ENCODE measurements at places on chromosomes 12 and 14.

- no peak for DNase-seq
Measured at GRCh38 chr12:13719986-13720385, 261.4 kb downstream of the GRIN2B start.

- DNase-seq, result peak; percentile 15
Measured at GRCh38 chr12:120536064-120536791, 2.1 kb downstream of the RNF10 start.

- no peak for DNase-seq
Measured at GRCh38 chr12:119710965-119711551, 43.1 kb downstream of the PRKAB1 start.

DNA sequence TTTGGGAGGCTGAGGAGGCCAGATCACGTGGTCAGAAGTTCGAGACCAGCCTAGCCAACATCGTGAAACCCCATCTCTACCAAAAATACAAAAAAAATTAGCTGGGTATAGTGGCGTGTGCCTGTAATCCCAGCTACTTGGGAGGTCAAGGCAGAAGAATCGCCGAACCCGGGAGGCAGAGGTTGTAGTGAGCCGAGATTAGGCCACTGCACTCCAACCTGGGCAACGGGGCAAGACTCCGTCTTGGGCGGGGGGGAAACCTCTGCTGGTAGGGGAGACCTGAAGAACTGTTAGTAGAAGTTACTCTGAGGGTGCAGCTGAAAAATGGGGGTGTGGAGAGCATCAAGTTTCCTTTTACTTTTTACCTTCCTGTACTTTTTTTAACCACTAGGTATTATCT is 2.2 kb upstream of the LRP1 start:
- no peak for DNase-seq

- DNase-seq, result no peak
Measured at GRCh38 chr14:53226553-53226952, 73.4 kb upstream of the DDHD1 start.

DNA sequence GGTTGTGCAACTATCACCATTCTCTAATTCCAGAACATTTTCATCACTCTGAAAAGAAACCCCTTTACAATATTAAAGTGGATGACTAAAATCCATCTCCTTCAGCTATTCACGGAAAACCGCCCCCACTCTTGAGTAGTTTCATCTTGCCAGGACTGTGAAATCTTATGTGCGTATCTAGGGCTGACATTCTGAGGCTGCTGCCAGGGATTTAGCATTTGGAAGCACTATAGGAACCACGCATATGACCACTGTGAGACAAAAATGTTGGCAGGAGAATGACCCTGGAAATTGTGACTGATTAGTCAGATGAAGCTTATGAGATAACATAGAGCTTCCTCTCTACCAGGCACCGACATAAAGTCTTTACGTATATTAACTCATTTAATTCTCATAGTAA is 305.2 kb upstream of the PDE3A start:
- DNase-seq, result no peak

DNA sequence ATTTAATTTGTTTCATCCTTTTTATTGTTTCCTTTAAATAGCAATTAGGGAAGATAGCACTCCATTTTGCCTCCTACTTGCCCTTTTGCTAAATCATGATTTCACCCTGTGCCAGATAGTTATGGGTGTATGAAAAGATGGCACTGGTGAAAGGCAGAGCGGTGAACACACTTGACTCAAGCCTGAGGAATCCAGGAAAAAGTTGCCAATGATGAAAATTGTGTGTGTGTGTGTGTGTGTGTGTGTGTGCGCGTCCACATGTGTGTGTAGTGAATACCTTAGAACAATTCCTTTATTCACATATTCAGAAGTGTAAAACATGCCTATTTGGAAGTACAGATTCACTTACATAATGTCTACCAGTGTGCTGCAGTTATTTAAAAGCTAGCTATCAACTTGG is 123.8 kb downstream of the PTCSC3 start:
- DNase-seq, result no peak

DNA sequence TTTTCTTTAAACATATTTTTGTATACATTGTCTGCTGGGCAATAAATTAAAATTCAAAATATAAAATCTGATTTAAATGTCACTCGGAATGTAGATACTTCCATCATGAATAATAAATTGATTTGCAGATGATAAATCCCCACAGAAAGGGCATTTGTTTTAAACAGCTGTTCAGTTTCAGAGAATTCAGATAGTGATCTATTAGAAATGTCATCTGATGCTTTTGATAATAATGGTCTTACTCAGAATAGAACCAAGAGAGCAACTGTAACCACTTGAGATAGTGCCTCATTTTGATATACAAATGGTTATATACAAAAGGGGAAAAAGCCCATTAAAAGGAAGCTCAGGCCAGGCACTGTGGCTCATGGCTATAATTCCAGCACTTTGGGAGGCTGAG is 43.4 kb downstream of the CDK17 start:
- DNase-seq, result no peak

- no peak for DNase-seq
Measured at GRCh38 chr12:131102493-131102931, 148.8 kb downstream of the ADGRD1 start.

DNA sequence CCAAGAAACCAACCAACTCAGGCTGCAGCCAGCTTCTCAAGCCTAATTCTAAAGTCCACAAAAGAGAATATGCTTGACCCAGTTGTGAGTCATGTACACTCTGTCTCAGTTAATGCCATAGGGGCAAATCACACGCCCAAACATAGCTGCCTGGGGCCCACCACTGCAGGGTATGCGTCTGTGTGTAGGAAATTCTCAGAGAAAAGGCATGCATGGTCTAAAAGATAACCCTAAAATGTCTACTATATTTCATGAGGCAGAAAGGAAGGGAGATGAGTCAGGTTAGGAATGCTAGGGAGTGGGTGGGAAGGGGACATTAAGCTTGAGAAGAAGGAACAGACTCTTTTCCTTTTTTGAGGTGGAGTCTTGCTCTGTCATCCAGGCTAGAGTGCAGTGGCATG is 22.3 kb upstream of the SPTLC2 start:
- DNase-seq, result no peak

DNA sequence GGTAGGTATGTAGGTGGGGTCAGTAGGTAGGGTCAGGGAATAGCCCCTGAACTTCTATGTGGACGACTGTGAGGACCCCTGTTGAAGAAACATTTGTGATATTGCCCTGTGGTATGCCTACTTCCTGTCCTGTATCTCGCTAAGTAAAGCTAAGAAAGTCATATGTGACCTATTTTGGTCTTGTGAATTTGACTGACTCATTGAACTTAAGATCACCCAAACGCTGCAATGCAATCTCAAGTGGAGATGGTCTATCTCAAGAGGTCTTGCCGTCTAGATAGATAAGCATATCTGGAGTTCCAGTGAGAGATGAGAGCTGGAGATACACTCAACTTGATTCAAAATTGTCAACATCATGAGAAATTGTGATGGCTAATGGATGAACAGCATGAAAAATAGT is 73.8 kb downstream of the TRAFD1 start:
- no peak for DNase-seq

DNA sequence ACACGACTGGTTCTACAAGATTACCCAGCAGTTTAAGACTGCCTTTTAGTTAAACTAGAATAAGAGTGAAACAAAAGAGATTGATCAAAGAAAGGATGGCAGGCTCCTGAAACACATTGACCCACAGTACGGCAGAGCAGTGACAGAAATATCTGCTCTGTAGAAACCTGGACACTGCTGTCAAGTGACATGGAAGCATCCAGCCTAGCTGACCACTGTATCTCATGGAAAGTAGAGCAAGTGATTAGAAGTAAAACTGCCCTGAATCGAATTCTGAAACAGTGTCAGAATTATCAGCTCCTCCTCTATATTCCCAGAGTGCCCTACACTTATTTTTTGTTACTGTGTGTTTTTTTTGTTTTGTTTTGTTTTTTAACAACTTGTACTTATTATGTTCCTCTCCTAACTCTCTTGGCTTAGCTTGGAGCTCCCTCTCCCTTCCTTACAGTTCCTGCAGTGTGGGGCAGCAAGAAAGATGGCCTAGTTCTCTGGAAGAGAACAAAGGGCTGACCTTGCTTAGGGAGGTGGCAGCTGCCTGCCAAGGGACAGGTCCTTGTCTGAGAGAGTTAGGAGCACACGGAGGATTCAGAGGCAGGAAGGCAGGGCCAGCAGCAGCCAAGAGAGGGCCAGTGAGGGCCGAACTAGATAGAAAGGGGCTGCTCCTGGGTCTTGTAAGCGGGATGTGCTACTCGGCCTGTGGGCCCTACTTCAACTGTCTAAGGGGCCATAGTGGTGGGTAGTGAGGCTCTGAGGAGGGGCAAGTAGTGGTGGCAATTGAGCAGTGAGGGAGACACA is 97.2 kb downstream of the PTPRR start:
- DNase-seq, result no peak

DNA sequence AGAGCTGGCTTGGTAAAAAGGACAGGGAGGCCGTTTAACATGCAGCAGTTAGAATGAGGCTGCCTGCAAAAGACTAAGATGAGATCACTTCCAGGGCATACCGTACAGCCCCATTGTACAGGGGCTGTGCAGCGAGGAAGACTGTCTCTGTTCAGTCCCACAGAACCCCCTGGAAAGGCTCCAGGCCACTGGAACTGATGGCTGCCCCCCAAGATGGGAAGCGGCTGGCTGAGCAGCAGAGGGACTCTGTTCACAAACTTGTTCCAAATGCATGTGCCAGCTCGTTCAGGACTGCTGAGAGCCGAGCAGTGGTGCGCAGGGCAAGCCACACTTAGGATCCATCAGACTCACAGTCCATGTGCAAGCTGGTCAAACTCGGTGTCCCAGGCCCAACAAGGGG is 82.9 kb downstream of the CHGA start:
- DNase-seq, result no peak

DNA sequence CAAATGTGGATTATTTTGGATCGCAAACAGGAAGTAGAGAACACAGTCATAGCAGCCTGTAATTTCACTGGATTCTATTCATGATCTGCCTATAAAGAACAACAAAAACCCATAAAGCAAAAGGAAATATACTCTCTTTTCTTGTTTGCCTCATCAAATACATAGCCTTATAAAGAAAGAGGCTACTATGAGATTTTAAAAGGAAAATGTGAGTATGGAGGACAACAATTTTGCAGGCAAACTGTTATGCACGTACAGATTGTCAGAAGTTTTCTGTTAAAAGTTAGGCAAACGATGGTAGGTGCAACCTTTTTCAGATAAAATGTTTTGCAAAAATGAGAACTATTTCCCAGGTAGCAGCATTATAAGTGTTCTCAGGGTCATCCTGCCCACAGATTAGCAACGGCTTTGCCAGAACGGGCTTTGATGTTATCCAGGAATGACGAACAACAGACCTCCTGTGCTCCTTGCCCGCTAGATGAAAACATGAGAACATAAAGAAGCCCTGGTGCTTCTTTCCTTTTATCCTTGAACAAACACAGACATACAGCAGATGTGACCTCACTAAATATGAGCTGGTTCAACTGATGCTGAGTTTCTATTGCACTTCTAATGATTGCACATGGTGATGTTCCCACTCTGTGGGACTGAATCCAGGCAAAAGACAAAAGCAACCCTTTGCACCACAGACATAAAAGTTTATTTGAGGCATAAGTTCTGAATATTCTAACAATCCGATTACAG is 88.1 kb downstream of the ITPR2 start:
- no peak for DNase-seq

GRCh38 chr12:12349711-12350665 is at the start of gene MANSC1:
MANSC1 (minus strand) TSS chr12:12350242; CDS start chr12:12343314, 6,928 bp downstream.
- DNase-seq, result peak; percentile 37

- no peak for DNase-seq
Measured at GRCh38 chr12:124301084-124301654, 6.3 kb downstream of the RFLNA start.

GRCh38 chr14:72610096-72610830 is 283.6 kb downstream of the DPF3 start:
- no peak for DNase-seq

GRCh38 chr12:94145191-94145983 is 3.0 kb upstream of the PLXNC1 start:
- DNase-seq, result no peak

DNA sequence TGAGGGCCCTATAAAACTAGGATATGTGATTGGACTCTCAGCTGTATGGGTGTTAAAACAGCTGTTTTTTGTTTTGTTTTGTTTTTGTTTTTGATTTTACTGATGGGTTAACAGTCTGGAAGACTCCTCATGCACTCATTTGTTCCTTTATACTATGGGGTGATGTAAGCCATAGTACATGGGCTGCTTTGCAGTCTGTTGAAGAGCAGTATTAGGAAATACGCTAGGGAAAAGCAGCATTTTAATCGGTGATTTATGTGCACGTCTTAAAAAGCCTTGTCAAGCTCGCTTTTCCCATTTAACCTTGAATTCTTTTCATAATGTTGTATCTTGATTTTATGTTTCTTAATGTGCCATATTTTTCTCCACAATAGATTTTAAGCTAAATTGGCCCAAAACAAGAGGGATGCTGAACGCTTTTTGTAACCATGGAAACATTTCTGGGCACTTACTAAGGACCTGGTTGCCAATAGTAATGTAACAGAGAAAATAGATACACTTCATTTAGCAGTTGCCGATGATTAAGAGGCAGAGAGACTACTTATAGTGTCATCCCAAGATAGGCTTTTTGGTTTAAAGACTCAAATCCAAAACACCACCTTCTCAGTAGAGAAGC is 244.0 kb downstream of the SNAPC1 start:
- DNase-seq, result no peak

- no peak for DNase-seq
Measured at GRCh38 chr12:66725031-66725430, 46.2 kb upstream of the GRIP1 start.

GRCh38 chr12:21683115-21683514 is 25.5 kb upstream of the LDHB start:
- DNase-seq, result no peak

- DNase-seq, result no peak
Measured at GRCh38 chr12:67411562-67411961, 142.4 kb downstream of the CAND1 start.

- no peak for DNase-seq
Measured at GRCh38 chr12:96701856-96702255, 205.2 kb upstream of the NEDD1 start.

DNA sequence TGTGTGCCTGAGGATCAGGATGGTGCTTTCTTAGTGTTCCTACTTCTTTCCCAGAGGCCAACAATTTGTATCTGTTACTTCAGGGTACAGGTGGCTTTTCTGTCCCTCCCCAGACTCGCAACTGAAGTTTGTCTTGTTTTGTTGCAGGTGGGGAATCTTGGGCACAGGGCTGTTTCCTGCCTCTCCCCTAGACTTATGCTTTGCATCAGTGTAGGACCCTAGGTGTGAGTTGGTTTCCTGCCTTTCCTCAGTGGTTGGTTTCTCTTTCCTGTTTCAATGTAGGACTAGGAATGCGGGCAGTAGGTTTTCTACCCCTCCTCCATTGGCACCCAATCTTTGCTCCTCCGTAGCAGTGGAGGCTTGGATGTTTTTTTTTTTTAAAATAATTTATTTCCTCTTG is 87.0 kb downstream of the TRMT5 start:
- DNase-seq, result no peak
